Upper lobe of right lung (tissue), 1 donor: ENCODE measurements at places on chromosomes 12 and 14.
A peak's percentile ranks its signal among the peaks of the same experiment; 100 is the strongest.

- H3K27me3 ChIP-seq: peaks cover 4% of the 10 kb centered on the region
- peak; percentile 68 for DNase-seq
- no peaks in the 10 kb centered on the region for H3K4me1 ChIP-seq
- H3K4me3 ChIP-seq: no peak overlapping the region
- H3K36me3 ChIP-seq: no peaks in the 10 kb centered on the region
Observed at GRCh38 chr12:1932264-1932777, 13.9 kb upstream of the CACNA2D4 start.

- DNase-seq: no peak
- H3K27me3 ChIP-seq: no peaks in the 10 kb centered on the region
- no peaks in the 10 kb centered on the region for H3K36me3 ChIP-seq
- H3K27ac ChIP-seq: no peak overlapping the region
- H3K4me3 ChIP-seq: no peak overlapping the region
Observed at GRCh38 chr12:69657376-69658137, 41.5 kb downstream of the BEST3 start.

DNA sequence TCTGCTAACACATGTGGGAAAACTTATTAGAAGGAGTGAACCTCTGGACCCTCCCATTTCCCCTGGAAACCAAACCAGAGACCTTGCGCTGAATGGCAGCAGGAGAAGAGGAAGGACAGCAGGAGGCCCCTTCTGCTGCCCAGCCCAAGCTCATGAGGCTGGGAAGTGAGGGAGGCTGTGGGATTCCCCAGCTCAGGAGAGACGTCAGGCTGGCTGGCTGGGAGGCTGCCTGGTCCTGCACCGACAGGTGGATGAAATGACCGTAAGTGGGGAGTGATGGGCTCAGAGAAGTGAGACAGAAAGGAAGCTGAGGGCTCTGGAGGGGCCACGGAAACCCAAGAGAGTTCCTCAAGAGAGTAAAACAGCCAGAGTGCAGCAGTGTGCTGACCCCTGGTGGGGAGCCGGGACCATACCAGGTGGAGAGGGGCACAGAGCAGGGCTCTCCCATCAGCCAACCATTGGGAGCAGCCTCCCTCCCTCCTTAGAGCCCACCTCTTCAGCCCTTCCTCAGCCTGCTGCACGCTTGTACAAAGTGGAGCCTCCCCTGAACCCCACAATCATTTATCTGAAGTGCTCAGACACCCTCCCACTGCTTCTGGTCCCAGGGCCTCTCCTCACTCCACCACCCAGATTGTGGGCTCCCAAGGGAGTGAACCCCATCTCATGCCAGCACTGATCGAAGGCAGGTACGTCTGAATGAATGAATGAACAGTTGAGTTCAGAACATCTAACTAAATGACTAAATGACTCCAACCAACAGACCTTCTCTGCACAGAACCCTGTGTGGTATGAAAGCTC lies 14.0 kb downstream of the TAMALIN start:
- DNase-seq: peak; percentile 73
- no peak overlapping the region for H3K27ac ChIP-seq

DNA sequence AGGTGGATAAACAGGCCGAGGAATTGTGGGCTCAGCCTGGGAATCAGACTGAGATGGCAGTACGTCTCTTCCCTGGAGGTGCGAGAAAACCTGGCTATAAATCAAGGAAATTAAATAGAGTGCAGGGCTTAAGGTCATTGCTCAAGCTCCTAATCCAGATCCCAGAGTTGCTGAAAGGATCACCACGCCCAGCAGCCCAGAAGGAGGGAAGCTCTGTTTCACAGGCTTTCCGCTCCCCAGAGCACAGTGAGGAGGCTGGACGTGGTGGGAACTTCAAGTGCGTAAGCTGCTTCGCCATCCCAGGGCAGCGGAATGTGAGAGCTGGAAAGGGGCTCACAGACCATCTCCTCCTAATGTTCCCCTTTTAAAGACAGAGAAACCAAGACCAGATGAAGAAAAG lies 651.6 kb upstream of the TBX3 start:
- no peaks in the 10 kb centered on the region for H3K4me1 ChIP-seq
- H3K27me3 ChIP-seq: peaks cover 9% of the 10 kb centered on the region
- no peak for DNase-seq
- H3K27ac ChIP-seq: no peak overlapping the region

- H3K36me3 ChIP-seq: no peaks in the 10 kb centered on the region
- DNase-seq: peak; percentile 93
- no peaks in the 10 kb centered on the region for H3K27me3 ChIP-seq
- H3K27ac ChIP-seq: peak overlapping the region; percentile 98
- peaks cover 13% of the 10 kb centered on the region for H3K4me1 ChIP-seq
Observed at GRCh38 chr14:34873589-34874385, 1.4 kb downstream of the BAZ1A start.

- peaks cover 35% of the 10 kb centered on the region for H3K4me1 ChIP-seq
- H3K27ac ChIP-seq: no peak overlapping the region
- no peaks in the 10 kb centered on the region for H3K36me3 ChIP-seq
- H3K27me3 ChIP-seq: no peaks in the 10 kb centered on the region
- no peak overlapping the region for H3K4me3 ChIP-seq
Observed at GRCh38 chr12:12804011-12804410, 9.1 kb upstream of the DDX47 start.

- no peaks in the 10 kb centered on the region for H3K4me1 ChIP-seq
- no peak overlapping the region for H3K4me3 ChIP-seq
- DNase-seq: no peak
- H3K36me3 ChIP-seq: peaks cover 5% of the 10 kb centered on the region
- no peaks in the 10 kb centered on the region for H3K27me3 ChIP-seq
Observed at GRCh38 chr14:105281371-105282097, 19.3 kb downstream of the BRF1 start.

DNA sequence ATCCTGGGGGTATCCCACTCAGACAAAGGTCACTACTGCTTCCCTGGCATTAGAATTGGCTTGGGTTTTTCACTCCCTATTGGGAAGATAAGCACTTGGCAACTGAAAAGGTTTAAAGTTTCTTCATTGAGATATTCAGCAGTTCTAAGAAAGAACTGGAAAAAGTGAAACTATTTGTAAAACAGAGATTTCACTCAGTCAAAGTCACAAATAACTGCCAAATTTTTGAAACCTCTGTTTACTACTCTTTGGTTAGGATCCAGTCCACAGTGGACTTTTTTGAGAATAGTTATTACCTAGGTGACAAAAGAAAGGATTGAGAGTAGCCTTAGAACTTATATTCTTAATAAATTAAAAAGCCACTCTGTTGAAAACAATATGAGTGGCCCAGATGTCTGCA lies 84.8 kb downstream of the FIGNL2 start:
- H3K27ac ChIP-seq: no peak overlapping the region
- H3K4me3 ChIP-seq: no peak overlapping the region
- DNase-seq: no peak

GRCh38 chr12:59637692-59638070 lies 41.9 kb downstream of the SLC16A7 start:
- no peak overlapping the region for H3K27ac ChIP-seq
- H3K4me3 ChIP-seq: no peak overlapping the region
- no peaks in the 10 kb centered on the region for H3K4me1 ChIP-seq
- no peaks in the 10 kb centered on the region for H3K27me3 ChIP-seq
- no peak for DNase-seq

DNA sequence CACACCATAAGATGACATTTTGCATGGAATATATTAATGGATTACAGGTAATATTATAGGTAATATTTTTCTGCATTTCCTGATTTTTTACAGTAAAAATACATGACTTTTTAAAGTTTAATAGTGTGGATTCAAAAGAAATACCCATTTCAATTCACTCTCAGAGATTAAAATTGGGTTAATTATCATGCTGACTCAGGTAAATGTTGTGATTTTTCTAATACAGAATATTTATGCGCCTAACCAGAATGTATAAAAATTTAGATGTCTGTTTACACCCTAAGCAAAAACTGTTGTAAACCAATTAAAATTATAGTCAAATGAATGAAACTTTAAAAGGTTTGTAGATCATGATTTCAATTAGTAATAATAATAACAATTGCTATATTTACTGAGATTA lies 117.2 kb upstream of the FLRT2 start:
- no peaks in the 10 kb centered on the region for H3K27me3 ChIP-seq
- DNase-seq: no peak
- H3K36me3 ChIP-seq: no peaks in the 10 kb centered on the region
- no peak overlapping the region for H3K4me3 ChIP-seq
- no peaks in the 10 kb centered on the region for H3K4me1 ChIP-seq

GRCh38 chr12:116011217-116011616 lies 266.3 kb downstream of the MED13L start:
- no peak overlapping the region for H3K27ac ChIP-seq
- no peak for DNase-seq
- peaks cover 89% of the 10 kb centered on the region for H3K36me3 ChIP-seq
- H3K27me3 ChIP-seq: no peaks in the 10 kb centered on the region
- no peak overlapping the region for H3K4me3 ChIP-seq
- H3K4me1 ChIP-seq: peaks cover 5% of the 10 kb centered on the region

DNA sequence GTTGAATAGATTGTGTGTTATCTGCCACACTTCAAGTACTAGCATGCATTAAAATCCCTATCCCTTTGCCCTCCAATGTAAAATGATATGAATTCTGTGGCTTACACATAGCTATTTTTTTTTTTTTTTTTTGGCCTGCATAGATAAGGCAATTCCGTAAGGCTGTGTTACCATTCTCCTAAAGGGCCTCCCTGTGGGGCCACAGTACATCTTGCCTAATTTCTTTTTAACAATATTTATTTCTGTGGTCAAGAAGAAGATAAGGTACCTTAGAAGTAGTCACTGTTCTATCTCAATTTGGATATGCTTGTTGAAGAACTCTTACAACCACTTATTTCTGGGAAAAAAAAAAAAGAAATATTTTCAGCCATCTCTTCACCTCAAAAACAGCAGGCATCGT lies 19.8 kb downstream of the FLRT2 start:
- H3K4me3 ChIP-seq: no peak overlapping the region
- peaks cover 5% of the 10 kb centered on the region for H3K4me1 ChIP-seq
- H3K36me3 ChIP-seq: no peaks in the 10 kb centered on the region
- no peak for DNase-seq
- H3K27ac ChIP-seq: no peak overlapping the region
- H3K27me3 ChIP-seq: no peaks in the 10 kb centered on the region

- no peaks in the 10 kb centered on the region for H3K27me3 ChIP-seq
- H3K4me3 ChIP-seq: no peak overlapping the region
- H3K4me1 ChIP-seq: no peaks in the 10 kb centered on the region
- no peak for DNase-seq
- no peak overlapping the region for H3K27ac ChIP-seq
Observed at GRCh38 chr12:103748002-103748401, 93.0 kb downstream of the NT5DC3 start.

DNA sequence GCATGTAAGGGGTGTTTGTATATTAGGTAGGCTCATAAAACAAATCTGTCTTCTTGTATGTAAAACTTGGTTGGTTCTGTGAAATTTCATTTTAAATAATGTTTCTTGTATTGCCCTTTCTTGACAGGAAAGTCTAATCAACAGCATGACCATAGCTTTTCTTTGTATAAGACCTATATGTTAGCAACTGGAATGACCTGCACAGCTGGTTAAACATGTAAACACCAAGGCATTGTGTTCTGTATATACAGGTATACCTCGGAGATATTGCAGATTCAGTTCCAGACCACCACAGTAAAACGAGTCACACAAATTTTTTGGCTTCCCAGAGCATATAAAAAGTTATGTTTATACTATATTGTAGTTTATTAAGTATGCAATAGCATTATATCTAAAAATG lies 183.6 kb downstream of the ERC1 start:
- no peak overlapping the region for H3K4me3 ChIP-seq
- DNase-seq: no peak
- H3K36me3 ChIP-seq: no peaks in the 10 kb centered on the region
- no peak overlapping the region for H3K27ac ChIP-seq

GRCh38 chr14:42893183-42893582 lies 1286.5 kb downstream of the LRFN5 start:
- no peak overlapping the region for H3K4me3 ChIP-seq
- H3K27me3 ChIP-seq: no peaks in the 10 kb centered on the region
- H3K4me1 ChIP-seq: no peaks in the 10 kb centered on the region
- DNase-seq: no peak

DNA sequence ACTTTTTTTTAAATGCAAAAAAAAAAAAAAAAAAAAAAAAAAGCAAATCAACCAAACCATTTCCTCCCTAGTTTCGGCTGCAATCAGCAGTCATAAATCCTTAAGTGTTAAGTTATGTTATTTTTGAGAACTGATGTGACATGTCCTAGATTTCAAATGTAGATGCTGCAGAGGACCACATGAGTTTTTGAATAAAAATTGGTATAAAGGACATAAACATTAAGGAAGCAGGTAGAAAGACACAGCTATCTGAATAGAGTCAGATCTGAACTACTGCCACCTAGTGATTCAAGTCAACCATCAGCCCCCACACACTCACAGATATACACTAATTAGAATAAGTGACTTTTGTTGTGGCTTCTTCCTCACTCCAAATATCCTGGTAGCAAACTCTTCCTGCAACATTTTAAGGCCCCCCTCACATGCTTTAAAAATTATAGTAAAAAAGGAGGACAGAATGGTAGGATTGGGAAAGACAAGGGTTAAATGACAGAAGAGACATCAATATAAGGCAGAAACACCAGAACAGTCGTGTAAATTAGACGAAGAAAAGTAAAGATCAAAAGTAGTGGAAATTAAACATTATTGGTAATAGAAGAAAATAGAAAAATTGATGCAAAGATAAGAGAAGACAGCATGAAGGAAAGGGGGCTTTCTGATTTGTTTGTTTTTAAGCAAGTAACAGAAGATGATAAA lies 394.5 kb upstream of the ATP2B1 start:
- no peaks in the 10 kb centered on the region for H3K36me3 ChIP-seq
- no peak overlapping the region for H3K27ac ChIP-seq
- no peak for DNase-seq
- H3K4me3 ChIP-seq: no peak overlapping the region
